Smooth muscle cell of the umbilical artery (primary cell): ENCODE measurements at places on chromosomes 2 and 18. TPM values are rescaled to one million over a fixed set of nuclear protein-coding genes. Genes with fewer than 3 reads are reported as not detected.

FKBP7 gene
- 76.0 and 116 TPM in 2 replicates for total RNA-seq

CCL20 gene
- total RNA-seq: 0.92 and 3.0 TPM in 2 replicates

TNS1 gene
- total RNA-seq: 173 and 269 TPM in 2 replicates

EN1 gene
- 0.18 and 0.30 TPM in 2 replicates for total RNA-seq

FBXO11 gene
- total RNA-seq: 42.2 and 67.5 TPM in 2 replicates

TMEM37 gene
- total RNA-seq: 0.30 TPM in 1 of 2 replicates, not detected in the other

PID1 gene
- 16.1 and 50.2 TPM in 2 replicates for total RNA-seq

RBM45 gene
- 19.9 and 26.4 TPM in 2 replicates for total RNA-seq

CTLA4 gene
- total RNA-seq: not detected in 2 replicates

RAB12 gene
- total RNA-seq: 58.2 TPM in 2 replicates

IL1RL2 gene
- total RNA-seq: 0.30 and 0.42 TPM in 2 replicates

ATOH8 gene
- total RNA-seq: 4.7 and 15.4 TPM in 2 replicates

GCG gene
- not detected in 2 replicates for total RNA-seq

LRRC30 gene
- not detected in 2 replicates for total RNA-seq

LYG2 gene
- total RNA-seq: not detected in 2 replicates

IL1F10 gene
- not detected in 2 replicates for total RNA-seq

MALL gene
- total RNA-seq: 0.30 and 1.2 TPM in 2 replicates

OSR1 gene
- total RNA-seq: 1.2 and 1.8 TPM in 2 replicates

RANBP2 gene
- total RNA-seq: 87.6 and 110 TPM in 2 replicates

CHST10 gene
- total RNA-seq: 14.3 and 16.1 TPM in 2 replicates

KCNJ3 gene
- total RNA-seq: under 0.01 TPM in 1 of 2 replicates, not detected in the other

IKZF2 gene
- total RNA-seq: 6.2 and 9.5 TPM in 2 replicates

IL1A gene
- 86.3 and 90.0 TPM in 2 replicates for total RNA-seq

WNT10A gene
- total RNA-seq: not detected in 2 replicates

RAD51AP2 gene
- not detected in 2 replicates for total RNA-seq

USP37 gene
- total RNA-seq: 10.1 and 10.6 TPM in 2 replicates

KCNIP3 gene
- 0.30 and 2.3 TPM in 2 replicates for total RNA-seq

FAHD2A gene
- total RNA-seq: 24.4 and 28.5 TPM in 2 replicates

GPR35 gene
- total RNA-seq: 0.30 and 1.3 TPM in 2 replicates

TTC21B gene
- 27.0 and 44.2 TPM in 2 replicates for total RNA-seq

XIRP2 gene
- total RNA-seq: under 0.01 TPM in 2 replicates

KIAA2012 gene
- under 0.01 and 0.09 TPM in 2 replicates for total RNA-seq

NOSTRIN gene
- total RNA-seq: not detected in 2 replicates

REG1B gene
- not detected in 2 replicates for total RNA-seq

PPP1R1C gene
- 0.28 TPM in 1 of 2 replicates, not detected in the other for total RNA-seq

TMBIM1 gene
- 165 and 227 TPM in 2 replicates for total RNA-seq

MYO5B gene
- total RNA-seq: not detected in 2 replicates

KCNE4 gene
- total RNA-seq: 12.5 and 173 TPM in 2 replicates

ATIC gene
- total RNA-seq: 37.7 and 53.5 TPM in 2 replicates

SERPINB7 gene
- total RNA-seq: 31.5 and 43.6 TPM in 2 replicates

BMP10 gene
- total RNA-seq: not detected in 2 replicates

SERPINB13 gene
- not detected in 2 replicates for total RNA-seq

VSNL1 gene
- total RNA-seq: 0.09 TPM in 1 of 2 replicates, not detected in the other

HJURP gene
- 1.5 and 9.4 TPM in 2 replicates for total RNA-seq

GYPC gene
- 37.4 and 38.0 TPM in 2 replicates for total RNA-seq

PLEKHA3 gene
- total RNA-seq: 9.2 and 36.1 TPM in 2 replicates

IL1B gene
- 159 and 281 TPM in 2 replicates for total RNA-seq
